NCI-H1694 treated with DMSO at 0.1 percent for 48 hours (cell line): ENCODE measurements at places on chromosomes 7 and 10.

DNA sequence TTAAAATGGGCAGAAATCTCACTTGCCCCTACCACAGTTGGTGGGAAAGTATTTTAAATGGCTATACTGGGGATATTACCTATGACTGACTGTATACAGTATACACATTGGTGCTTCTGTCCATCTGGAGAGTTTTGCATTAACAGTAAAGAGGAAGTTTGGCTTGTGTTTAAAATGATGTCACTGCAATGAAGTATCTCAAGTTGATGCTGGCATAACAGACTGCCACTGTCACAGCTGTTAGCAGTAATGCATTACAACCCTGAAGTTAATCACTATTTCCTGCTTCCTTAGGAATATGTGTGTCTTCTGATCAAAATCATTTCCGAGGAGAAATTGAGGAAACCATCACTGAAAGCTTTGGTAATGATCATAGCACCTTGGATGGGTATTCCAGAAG, 1.9 kb downstream of the DKK1 start:
- no peak for DNase-seq

- no peak for DNase-seq
Measured at GRCh38 chr10:29647478-29647877, 12.7 kb upstream of the SVIL start.

DNA sequence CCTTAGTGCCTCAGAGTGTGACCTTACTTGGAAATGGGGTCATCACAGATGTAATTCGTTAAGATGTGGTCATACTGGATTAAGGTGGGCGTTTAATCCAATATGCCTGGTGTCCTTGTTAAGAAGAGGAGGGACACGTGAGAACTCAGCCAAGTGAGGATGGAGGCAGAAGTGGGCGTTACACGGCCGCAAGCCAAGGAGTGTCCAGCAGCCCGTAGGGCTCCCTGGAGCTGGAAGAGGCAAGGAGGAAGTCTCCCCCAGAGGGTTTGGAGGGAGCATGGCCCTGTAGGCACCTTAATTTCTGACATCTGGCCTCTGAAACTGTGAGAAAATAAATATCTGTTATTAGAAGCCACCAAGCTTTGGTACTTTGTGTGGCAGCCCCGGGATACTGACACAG, 21.3 kb downstream of the DOCK1 start:
- no peak for DNase-seq

GRCh38 chr7:149304006-149304405, 42.0 kb downstream of the ZNF783 start:
- no peak for DNase-seq

DNA sequence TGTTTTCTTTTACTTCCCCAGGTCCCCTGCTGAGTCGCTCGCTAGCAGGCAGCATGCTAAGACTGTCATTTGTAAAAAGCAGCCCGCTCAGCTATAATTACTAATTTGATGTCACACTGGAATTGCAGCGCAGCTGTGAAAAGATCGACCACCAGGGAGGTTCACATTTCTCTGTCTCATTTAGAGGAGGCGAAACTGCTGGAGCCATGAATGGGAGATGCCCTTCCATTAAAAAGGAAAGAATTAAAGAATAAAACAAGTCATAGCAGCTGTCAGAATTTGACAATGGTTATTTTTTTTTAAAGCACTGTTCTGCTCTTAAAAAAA, 153.5 kb downstream of the PIP4K2A start:
- no peak for DNase-seq

DNA sequence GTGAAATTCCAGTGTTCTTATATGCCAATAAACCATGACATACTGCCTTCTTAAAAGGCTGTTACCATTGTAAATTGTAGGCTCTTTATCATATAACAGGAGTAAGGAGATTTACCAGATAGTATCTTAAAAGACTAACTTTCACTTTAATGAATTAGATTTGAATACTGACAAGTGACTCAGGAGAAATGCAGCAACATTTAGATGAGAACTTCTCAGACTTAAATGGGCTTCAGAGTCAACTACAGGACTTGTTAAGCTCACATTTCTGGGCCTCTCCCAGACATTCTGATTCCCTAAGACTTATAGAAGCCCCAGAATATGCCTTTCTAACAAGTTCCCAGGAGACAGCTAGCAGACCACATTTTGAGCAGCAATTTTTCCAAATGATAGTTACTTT, 466.3 kb downstream of the ARL4A start:
- DNase-seq: no peak

DNA sequence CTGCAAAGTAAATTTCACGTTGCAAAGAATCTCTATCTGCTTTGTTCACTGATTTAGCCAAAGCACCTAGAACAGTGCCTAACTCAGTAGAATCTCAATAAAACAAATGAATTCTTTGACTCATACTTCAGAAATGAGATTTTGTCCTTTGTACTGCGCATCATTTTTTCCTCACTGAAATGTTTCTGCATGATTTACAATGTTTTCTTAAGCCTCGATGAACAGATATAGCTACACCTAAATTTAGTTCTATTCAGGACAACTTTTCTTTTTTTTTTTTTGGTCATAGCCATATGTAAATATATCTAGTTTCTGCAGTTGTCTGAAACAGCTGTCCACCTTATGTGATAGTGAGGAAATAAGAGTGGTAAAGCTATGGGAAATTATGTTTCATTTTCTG, 15.3 kb downstream of the GNAT3 start:
- no peak for DNase-seq

GRCh38 chr10:20228729-20229128, 412.5 kb downstream of the PLXDC2 start:
- DNase-seq: no peak

- no peak for DNase-seq
Measured at GRCh38 chr10:11227103-11227502, 209.4 kb downstream of the CELF2 start.

DNA sequence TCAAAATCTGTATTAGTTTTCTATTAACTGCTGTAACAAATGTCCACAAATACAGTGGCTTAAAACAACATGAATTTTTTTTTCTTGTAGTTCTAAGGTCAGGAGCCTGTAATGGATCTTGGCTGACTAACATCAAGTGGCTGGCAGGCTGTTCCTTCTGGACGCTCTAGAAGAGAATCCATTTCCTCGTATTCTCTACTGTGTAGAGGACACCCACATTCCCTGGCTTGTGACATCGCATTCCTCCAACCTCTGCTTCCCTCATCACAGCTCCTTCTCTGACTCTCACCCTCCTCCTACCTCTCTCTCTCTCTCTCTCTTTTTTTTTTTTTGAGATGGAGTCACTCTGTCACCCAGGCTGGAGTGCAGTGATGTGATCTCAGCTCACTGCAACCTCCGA, 4.8 kb upstream of the CALHM1 start:
- no peak for DNase-seq

- no peak for DNase-seq
Measured at GRCh38 chr10:129544205-129545202, 77.5 kb downstream of the MGMT start.

DNA sequence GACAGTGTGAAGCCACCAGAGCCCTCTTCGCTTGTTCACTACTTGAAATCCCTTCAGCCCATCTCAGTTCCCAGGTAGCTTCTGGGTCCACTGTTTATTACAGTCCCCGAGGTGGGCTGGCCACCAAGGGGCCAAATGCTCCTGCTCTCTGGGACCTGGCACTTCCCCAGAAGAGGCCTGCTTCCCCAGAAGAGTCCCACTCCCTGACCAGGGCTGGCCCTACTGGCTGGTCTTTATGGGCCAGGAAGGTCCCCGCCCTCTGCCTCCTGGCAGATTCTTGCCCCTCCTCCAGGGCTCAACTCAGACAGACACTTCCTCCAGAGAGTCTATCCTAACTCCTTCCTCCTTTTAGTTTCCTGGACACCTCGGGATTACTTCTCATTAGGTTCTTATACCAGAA, 70.7 kb upstream of the LRRC18 start:
- DNase-seq: no peak

- peak; percentile 56 for DNase-seq
Measured at GRCh38 chr7:47100817-47101435, 481.0 kb downstream of the TNS3 start.

DNA sequence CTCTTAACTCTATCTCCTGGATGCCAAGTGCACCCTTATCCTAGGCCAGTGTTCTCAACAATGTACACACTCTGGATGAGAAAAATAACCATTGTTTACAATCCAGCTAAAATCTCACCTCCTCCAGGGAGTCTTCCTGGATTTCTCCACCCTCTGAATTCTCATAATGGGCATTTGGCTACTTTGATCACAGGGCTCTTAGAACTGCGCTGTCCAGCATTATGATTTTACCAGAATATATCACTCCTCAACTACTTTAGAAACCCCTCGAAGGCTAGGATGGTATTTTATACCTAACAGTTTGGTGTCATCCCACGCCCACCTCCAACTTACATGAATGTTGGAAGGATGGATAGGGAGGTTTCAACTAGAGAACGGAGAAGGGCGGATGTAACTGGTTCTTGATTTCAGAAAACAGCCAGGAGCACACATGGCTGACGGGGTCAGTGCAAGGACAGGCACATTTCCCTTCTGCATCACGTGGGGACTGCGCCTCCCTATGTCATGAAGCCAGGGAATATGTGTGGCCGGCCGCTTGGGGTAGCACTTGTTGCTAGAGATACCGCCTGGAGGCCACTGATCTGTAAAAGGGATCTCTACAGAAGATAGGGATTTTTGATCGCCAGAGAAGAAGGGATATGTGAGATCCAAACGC, 1.2 kb upstream of the ATP6V0E2 start:
- peak; percentile 47 for DNase-seq

DNA sequence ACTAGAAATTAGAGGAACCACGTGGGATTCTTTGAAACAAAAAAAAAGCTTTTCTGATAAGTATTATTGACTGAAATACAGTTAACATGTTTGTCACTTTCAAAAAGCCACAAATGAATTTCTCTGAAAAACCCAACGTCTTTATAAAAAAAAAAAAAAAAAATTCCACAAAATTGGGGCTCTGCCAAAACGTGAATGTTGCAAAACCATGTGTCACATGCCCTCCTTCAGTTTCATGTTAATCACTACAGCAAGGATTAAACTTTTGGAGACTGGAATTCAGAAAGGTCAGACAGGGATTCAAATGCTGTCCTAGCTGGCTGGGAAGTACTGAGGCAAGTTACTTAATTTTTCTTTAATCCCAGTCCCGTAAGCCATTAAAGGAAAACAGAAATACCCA, 278.0 kb upstream of the KLF14 start:
- no peak for DNase-seq

GRCh38 chr7:50558294-50559053, 6.7 kb downstream of the DDC start:
- DNase-seq: no peak

GRCh38 chr7:29723599-29723998, 82.7 kb upstream of the WIPF3 start:
- DNase-seq: no peak

DNA sequence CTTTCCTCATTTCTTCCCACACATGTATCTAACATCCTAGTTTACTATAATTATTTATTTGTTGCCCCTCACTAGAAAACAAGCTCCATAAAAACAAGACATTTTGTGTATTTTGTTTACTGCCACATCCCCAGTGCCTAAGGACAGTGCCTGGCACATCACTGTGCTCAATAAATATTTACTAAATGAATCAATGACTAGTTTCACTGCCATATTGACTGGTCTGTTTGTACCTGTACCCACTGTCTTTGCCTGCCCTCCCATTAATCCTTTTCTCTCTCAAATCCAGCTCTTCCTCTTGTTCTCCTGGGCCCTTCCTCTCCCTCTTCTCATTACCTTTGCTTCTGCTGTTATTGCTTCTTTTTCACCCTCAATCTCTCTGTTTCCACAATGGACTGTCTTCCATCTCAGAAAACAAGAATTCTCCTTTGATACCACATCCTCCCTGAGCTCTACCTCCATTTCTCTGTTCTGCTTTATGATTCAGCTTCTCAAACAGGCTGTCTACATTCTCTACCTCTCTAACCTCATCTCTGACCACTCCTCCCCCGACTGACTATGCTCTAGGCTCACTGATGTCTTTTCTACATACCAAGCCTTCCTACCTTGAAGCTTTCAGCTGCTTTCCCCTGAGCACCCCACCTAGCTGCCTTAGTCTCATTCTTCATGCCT, 8.3 kb upstream of the FAM133B start:
- no peak for DNase-seq

GRCh38 chr10:104706886-104707285, 65.8 kb downstream of the SORCS3 start:
- DNase-seq: no peak

DNA sequence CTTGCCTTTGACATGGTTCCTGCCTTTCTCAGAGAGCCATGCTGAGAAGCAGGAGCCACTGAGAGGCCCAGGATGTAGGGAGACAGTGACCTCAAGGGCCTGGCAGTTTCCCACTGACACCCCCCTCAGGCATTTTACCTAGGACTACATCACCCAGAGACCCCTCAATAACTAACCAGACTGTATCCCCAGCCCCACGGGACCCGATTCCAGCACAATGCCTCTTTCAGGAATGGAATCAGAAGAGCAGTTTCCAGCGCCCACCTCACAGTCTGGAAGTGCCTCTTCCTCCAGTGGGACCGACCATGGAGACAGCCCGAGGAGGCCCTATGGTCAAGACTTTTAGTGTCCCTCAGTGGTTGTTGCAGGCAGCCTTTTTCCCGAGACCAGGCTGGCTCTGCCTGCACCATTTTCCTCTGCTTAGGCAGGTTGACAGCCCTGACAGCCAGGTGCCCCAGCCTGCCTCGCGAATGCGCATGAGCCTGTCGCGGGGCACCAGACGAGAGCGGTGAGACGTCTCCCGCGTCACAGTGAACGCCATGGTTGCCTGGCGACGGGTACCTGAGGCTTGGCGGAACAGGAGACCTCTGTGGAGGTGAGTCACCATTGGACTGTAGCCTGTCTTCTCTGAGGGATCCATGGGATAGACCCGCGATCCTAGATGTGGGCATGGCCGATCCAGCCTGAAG, 28.4 kb upstream of the ZNF273 start:
- no peak for DNase-seq

GRCh38 chr10:113142601-113143362, 192.7 kb downstream of the TCF7L2 start:
- no peak for DNase-seq

GRCh38 chr7:147151661-147152060, 1035.1 kb downstream of the CNTNAP2 start:
- no peak for DNase-seq

- DNase-seq: no peak
Measured at GRCh38 chr7:50610521-50611277, 45.5 kb upstream of the DDC start.

- DNase-seq: no peak
Measured at GRCh38 chr10:33123680-33124079, 165.7 kb upstream of the ITGB1 start.
